Chondrocyte (in vitro differentiated cells): ENCODE measurements at places on chromosomes 5 and 9. TPM values are rescaled to one million over a fixed set of nuclear protein-coding genes. Genes with fewer than 3 reads are reported as not detected.

Gene PPP3R2
- total RNA-seq: not detected in 3 replicates

DNA sequence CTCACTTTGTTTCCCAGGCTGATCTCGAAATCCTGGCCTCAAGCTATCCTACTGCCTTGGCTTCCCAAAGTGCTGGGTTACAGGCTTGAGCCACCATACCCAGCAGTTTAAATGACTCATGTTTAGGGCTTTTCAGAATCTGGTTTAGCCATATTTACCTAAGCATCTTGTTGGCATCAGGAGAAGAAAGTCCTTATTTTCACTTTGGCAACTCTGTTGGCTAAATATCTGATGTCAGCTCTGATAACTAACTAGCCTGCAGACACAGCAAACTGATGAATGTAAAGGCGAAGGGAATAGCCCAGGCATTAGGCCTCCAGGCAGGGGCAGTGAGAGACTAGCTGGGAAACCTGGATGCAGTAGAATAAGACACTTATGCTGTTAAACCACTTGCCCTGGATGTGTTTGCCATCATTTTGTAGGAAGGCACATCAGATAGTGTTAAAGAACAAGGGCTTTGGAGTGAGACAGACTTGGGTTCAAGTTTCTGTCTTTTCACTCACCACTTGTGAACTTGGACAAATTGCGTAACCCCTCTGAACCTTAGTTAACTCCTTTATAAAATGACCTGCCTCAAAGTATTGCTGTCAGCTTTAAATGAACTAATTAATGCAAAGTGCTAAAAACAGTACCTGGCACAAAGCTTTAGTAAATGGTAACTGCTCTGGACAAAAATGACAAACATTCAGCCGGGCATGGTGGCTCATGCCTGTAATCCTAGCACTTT, 34.7 kb upstream of the GARNL3 start:
- no peak for DNase-seq

GRCh38 chr5:60585618-60586017, 114.3 kb downstream of the DEPDC1B start:
- no peak for DNase-seq

- no peak for DNase-seq
Measured at GRCh38 chr9:109953813-109954497, 174.0 kb downstream of the PALM2AKAP2 start.
